ENCODE measurements at places on chromosomes 7 and 10.

GRCh38 chr7:69717221-69717620 lies 118.9 kb downstream of the AUTS2 start:
- no peak for DNase-seq

GRCh38 chr10:110229155-110229554 lies 21.8 kb downstream of the MXI1 start:
- no peak for DNase-seq

DNA sequence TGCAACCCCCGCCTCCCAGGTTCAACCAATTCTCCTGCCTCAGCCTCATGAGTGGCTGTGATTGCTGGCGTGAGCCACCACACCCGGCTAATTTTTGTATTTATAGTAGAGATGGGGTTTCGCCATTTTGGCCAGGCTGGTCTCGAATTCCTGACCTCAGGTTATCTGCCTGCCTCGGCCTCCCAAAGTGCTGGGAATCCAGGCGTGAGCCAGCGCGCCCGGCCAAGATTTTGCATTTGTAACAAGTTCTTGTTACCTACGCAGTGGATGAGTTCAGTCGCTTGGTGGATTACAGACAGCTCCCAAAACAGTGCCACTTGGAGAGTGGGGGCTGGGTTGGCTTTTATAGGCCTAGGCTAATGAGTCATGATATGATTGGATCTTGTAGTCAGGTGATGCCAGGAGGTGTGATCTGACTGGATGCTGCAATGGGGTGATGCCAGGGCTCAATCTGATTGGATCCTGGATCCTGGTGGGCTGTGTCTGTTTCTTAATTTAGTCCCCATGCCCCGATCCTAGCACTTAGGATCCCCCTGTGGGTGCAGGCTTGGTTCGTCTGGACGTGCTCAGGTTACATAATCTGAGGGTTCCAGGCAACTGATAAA lies 20.3 kb downstream of the SBDS start:
- DNase-seq, result no peak

- DNase-seq, result no peak
These were observed 40.2 kb downstream of the SEMA3E start for GRCh38 chr7:83608716-83609115.

DNA sequence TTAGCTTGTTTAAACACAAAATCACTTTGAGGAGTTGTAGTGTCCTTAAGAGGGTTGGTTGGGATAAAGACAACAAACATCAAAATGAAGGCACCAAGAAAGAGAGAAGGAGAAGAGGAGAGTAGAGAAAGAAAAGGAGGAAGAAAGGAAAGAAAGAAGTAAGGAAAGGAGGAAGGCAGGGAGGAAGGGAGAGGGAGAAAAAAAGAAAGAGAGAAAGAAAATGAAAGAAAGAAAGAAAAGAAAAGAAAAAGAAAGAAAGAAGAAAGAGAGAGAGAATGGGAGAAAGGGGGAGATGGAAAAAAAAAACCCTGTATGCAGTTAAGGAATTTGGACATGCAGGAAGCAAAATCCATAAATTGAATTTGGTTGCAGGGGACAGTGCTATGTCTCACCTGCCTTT lies 635.4 kb upstream of the FZD8 start:
- no peak for DNase-seq
